ENCODE measurements at places on chromosomes 2 and 18. TPM values are rescaled to one million over a fixed set of nuclear protein-coding genes. Genes with fewer than 3 reads are reported as not detected.

The OTOS gene
- total RNA-seq, result not detected

The MC5R gene
- not detected for total RNA-seq

The ZNF396 gene
- total RNA-seq, result 0.62 TPM

The PLA2R1 gene
- 2.9 TPM for total RNA-seq

The KCNJ3 gene
- total RNA-seq, result 2.0 TPM

The CCDC88A gene
- 15.8 TPM for total RNA-seq

The SCN1A gene
- total RNA-seq, result 0.92 TPM

The CD8A gene
- 1.5 TPM for total RNA-seq

The FAM161A gene
- 0.89 TPM for total RNA-seq

The PRKAG3 gene
- 0.12 TPM for total RNA-seq

The ZNF385B gene
- total RNA-seq, result 4.1 TPM

The MYO5B gene
- total RNA-seq, result 1.1 TPM

The DNAH6 gene
- total RNA-seq, result 0.22 TPM

The VWC2L gene
- not detected for total RNA-seq

The MARCO gene
- 7.2 TPM for total RNA-seq

The ACMSD gene
- not detected for total RNA-seq

The RMDN2 gene
- 6.2 TPM for total RNA-seq

The SLC16A14 gene
- 4.0 TPM for total RNA-seq

The NMUR1 gene
- not detected for total RNA-seq

The IL36RN gene
- not detected for total RNA-seq

The GPR155 gene
- total RNA-seq, result 16.6 TPM

The OSBPL6 gene
- 4.6 TPM for total RNA-seq

The GRHL1 gene
- total RNA-seq, result 1.0 TPM

The LIMS4 gene
- total RNA-seq, result 2.8 TPM

The SLC39A10 gene
- 9.7 TPM for total RNA-seq

The ELOA2 gene
- not detected for total RNA-seq

The ABCB11 gene
- 0.25 TPM for total RNA-seq

The RSAD2 gene
- total RNA-seq, result 4.8 TPM

The BOLL gene
- total RNA-seq, result not detected

The GRB14 gene
- 27.8 TPM for total RNA-seq

The VPS54 gene
- total RNA-seq, result 10.7 TPM

The ICOS gene
- total RNA-seq, result not detected

The CBLN2 gene
- not detected for total RNA-seq

The ST3GAL5 gene
- total RNA-seq, result 7.7 TPM

The ANKRD53 gene
- 0.92 TPM for total RNA-seq

The AAMP gene
- 47.7 TPM for total RNA-seq

The ASAP2 gene
- total RNA-seq, result 10.1 TPM

The AGXT gene
- total RNA-seq, result 0.12 TPM

The ALLC gene
- not detected for total RNA-seq

The SLC4A3 gene
- total RNA-seq, result 456 TPM

The POLR1B gene
- total RNA-seq, result 12.2 TPM

The DNAJC5G gene
- 2.1 TPM for total RNA-seq

The SPDYA gene
- 0.15 TPM for total RNA-seq
